LHCN-M2 (cell line): ENCODE measurements at places on chromosomes 6 and 20. TPM values are rescaled to one million over a fixed set of nuclear protein-coding genes. Genes with fewer than 3 reads are reported as not detected.

GRCh38 chr6:125974214-125974866, 12.0 kb upstream of the TRMT11 start:
- DNase-seq, result peak; percentile 63

DNA sequence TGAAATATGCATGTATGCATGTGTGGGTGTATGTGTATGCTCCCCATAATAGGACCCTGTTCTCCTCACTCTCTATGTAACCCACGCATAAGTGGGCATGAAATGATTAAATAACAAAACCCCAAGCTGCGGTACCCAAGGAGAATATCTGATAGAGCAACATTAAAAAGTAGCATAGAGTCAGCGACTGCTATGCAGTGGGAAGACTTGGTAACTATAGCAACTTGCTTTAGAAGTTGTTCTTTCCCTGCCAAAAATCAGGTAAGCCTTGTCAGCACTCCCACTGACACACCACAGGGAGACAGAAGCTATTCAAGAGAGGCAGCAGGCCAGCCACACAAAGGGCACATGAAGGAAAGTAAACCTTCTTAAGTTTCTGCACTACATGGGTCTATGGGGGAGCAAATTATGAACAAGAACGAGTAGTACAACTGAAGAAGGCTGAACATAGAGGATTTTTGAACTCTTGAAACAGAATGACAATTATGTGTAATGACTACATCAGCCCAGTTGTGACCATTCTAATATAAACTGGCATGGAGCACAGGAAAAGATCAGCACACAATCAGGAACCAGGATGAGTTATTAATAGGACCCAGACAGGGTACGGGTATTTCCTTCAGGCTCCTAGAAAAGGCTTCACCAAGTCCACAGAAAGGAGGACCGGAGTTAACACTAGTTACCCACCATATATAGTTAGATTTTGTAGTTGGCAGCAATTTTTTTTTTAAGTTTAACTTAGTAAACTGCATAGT, 89.9 kb downstream of the GPR6 start:
- no peak for DNase-seq

GRCh38 chr6:139415365-139415764, 40.9 kb upstream of the CITED2 start:
- DNase-seq, result no peak

- DNase-seq, result peak; percentile 51
Observed at GRCh38 chr20:31764641-31765305, 25.7 kb downstream of the TPX2 start.

GRCh38 chr6:83708546-83708969, 343 bp downstream of the SNAP91 start:
- DNase-seq, result no peak

- DNase-seq, result no peak
Observed at GRCh38 chr6:157210954-157211353, 112.4 kb downstream of the TMEM242 start.

- DNase-seq, result peak; percentile 91
Observed at GRCh38 chr20:14288341-14289330, 48.8 kb downstream of the FLRT3 start.

GRCh38 chr6:154236646-154237301, 119.8 kb downstream of the IPCEF1 start:
- DNase-seq, result no peak

DNA sequence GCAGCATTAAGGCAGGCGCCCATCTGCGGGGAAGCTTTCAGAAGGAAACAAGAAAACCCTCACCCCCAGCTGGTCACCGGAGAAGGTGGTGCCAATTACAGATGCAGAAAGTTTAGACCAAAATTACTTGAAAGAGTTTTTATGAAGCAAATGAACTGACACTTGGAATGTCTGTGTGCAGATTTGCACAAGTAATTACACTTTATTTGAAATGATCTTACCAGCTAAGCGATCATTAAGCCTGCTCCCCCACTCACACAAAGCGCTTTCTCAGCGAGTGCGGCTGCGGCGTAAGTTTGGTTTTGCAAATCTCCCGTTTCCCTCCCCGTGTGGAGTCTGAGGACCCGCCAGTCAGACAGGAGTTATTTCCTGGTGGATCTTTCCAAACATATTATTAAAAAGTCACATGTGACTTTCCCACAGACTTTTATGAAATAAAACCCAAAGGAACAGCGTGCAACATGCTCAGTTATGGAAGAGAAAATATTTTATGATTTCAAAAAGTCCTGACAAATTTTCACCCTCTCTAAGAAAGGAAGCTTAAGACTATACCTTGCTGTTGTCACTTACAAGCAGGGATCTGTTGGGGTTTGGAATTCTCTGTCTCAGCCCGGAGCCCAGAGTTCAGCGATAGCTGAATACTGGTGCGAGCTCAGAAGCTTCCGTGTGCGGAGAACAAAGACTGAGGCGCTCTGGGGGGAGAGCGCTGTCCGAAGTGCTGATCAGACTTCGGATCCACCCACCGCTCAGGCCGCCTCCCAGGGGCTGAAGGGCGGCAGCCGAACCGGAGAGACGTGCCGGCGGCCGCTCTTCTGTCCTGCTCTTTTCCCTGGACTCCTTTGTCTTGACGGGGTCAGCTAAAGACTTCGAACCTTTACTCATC, 2.7 kb upstream of the MYT1 start:
- DNase-seq, result peak; percentile 13

GRCh38 chr6:25270559-25270958, 8.6 kb upstream of the CARMIL1 start:
- DNase-seq, result no peak

MRPL18 gene
- 95.2 and 111 TPM in 2 replicates for total RNA-seq

UNC93A gene
- total RNA-seq, result not detected in 2 replicates

PARD6B gene
- total RNA-seq, result 0.06 and 0.90 TPM in 2 replicates

TAP2 gene
- 6.1 and 6.7 TPM in 2 replicates for total RNA-seq
